BJ (cell line): ENCODE measurements at places on chromosomes 16 and 17. TPM values are rescaled to one million over a fixed set of nuclear protein-coding genes. Genes with fewer than 3 reads are reported as not detected.

DNA sequence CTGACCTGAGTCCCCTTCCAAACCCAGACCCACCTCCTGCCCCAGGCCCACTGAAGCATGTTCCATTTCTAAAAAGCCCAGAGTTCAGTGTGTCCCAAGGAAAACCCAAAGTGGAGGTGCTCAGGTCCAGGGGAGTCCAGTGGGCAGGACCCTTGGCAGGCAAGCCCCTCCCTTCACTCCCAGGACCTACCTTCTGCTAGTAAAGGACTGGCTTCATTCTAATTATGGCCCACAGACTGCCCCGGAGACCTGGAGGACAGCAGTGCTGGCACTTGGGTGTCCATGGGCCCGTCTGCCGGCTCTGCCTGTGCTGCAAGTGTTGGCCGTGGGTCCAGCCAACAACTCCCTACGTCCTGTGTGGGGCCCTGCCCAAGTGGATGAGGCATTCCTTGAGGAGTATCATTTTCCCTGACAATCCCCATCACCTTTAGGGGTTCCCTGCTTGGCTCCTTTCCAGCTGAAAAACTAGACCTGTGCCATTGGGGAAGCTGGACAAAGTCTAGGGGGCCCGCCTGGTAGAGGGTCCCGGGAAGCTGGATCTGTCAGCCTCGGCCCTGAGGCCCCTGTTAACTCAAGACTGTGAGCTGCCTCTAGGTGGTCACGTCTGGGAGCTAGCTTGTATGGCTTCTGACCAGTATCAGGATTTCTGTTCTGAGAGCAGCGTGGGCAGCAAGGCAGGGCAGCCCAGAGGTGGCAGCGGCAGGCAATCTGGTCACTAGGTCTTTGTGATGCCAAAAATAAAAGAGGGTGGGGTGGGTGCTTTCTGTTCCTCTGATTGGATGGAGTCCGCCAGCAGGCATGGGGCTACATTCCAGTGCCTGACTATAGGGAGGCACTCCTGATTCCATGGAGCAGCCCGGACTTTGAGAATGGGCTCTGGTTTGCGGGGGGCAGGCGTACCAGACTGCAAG lies 8.2 kb downstream of the CBX2 start:
- no peak for DNase-seq

DNA sequence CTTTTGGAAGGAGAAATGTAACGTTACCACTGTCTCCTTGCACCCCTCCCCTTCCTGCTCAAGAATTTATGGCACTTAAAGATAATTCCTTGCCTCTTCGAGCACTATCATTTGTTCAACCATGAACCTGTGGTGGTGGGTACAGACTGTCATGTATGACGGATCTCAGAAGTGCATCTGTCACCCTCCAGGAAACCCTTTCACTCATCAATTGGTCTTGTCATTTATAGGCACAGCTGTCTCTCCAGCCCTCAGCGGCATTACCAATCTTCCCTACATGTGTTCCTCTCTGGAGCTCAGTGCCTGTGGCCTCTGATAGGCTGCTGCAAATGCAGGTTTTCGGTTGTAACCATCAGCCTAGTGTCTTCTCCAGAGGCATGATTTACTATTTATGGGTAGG lies 15.0 kb downstream of the CNTNAP4 start:
- no peak for DNase-seq

DNA sequence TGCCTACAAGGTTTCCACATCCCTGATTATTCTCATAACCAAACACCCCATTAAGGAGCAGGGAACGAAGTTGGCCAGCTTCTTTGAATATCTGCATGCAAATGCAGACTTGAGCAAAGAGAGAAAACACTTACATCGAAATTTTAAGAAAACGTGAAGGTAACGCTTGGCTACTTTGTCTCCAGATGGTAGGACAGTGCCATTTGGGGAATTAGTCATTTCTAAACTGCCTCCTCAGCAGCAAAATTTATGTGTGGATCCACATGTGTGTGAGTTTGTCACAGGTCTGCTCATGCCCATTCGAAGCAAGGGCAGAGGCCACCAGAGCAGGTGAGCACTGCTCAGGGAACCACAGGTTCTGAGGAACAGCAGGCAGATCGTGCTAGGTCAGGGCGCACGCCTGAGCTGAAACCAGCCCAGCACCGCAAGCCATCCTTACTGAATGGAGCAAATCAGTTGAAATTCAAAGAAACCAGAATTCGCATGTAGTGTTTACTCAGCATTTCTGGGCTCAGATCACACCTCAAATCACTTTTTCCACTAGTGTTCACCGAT lies 80.1 kb downstream of the SOCS1 start:
- DNase-seq, result no peak

DNA sequence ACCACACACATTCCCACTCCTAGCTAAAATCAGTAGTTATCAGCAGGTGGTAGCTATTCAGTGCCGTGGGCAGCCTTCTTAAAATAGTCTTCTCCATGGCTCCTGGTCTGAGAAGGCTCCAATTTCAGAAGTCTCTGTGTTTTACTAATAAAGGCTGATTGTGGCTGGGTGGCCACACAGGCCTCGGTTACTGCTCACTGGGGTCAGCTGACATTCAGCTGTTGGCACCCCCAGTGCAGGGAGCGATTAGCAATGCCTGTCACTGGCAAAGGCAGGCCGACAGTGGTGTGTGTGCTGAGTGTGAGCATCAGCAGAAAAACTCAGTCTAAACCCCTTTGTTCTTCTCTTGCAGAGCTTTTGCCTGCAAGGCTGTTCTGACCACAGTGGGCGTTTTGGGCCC lies 16.6 kb upstream of the DBNDD1 start:
- DNase-seq, result no peak

DNA sequence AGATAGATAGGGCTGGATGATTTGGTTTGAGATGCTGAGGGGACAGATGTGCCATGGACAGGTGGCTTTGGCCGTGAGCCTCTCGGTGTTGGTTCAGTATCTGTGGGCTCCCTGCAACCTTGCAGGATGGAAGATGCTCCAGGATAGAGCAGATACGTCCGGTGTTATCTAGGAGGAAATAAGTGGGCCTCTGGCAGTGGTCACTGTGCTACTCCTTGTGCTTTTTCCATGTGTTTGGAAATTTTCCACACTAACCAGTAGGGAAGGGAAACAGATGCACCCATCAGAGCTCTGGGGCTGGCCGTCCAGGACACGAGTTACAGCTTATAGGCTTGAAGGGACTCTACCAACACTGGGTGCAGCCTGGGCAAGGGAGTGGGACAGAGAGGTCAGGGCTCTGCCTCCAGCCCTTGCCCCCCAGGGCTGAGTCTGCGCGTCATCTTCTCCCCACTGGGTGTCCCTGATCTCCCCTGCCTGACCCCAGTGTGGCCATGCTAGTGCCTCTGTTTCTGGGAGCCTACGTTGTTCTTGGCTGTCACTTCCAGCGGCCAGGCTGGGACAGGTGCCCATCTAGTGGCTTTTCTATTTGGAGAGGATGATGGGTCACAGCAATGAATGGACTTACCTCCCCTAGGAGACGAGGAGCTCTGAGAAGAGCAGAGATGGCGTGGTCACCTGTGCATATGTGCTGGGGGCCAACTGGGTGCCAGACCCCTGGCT lies 166.9 kb downstream of the SEC14L1 start:
- no peak for DNase-seq

Gene TMIGD1
- not detected in 2 replicates for polyA plus RNA-seq

GRCh38 chr16:85204242-85205010 lies 92.2 kb upstream of the CIBAR2 start:
- peak; percentile 69 for DNase-seq

GRCh38 chr17:74851612-74852236 lies 8.0 kb downstream of the GRIN2C start:
- no peak for DNase-seq

Gene TBC1D3E
- polyA plus RNA-seq, result not detected in 2 replicates

DNA sequence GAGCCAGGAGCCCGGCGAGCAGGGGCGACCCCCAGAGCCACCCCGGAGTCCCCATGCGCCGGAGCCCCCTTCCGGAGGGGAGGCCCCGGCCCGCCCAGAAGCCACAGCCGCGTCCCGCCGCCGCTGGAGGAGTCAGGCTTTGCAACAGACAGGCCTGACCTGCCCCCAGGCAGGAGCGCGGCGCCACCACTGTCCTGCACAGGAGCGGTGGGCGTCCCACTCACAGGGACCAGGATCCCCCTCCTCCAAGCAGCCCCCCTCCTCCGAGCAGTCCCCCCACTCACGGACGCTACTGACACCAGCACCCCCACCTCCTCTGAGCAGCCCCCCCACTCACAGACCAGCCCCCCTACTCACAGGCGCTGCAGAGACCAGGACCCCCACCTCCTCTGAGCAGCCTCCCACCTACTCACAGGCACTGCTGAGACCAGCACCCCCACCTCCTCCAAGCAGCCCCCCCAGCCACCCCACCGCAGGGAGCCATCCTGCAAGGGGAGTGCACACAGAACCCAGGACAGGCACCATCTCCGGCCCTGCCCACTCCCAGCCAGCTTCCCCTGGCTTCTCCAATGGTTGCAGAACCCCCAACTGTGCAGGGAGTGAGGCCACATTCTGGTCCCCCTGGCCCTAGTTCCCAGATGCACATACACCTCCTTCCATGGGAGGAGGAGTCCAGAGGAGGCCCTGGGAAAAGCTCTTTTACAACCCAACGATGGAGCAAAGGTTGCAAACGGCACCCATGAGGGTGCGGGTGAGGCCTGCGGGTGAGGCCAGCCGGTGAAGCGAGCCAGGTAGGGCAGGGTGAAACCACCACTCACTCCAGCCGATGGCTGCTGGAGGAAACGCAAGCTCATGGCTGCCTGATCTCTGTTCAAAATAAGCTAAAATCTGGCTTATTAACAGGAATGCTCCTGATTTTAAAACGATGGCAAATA lies 69.9 kb downstream of the ABR start:
- DNase-seq, result no peak

DNA sequence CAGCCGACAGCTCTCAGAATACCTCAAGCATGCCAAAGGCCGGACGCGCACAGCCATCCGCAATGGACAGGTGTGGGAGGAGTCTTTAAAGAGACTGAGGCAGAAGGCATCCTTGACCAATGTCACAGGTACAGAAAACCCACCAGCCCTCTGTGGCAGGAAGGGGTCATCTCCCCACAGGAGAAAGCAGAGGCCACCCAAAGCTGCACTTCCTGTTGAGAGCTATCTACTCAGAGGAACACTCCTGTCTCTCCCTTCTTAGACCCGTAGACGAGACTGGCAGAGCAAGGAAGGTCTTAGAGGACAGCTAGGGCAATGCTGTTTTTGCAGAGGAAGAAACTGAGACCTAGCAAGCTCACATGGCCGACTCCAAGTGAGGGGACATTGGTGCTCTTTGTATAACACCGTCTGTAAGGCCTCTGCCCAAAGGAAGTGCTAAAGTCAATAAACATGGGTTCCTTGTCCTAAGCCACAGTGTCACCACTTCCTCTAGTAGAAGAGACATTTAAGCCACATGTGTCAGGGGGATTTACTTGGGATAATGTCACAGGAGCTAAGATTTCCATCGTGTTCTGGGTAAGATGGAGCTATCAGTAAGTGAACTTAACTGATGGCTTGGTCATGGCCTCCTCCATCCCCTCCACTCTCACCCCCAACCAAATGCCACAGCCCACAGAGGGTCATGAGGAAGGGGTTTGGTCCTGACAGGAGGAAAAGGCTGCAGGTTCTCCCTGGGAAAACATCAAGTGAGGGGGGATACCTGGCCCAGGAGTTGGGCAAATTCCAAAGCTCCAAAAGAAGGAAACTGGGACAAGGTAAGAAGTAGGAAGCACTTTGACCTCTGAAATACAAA lies 9.4 kb downstream of the LPO start:
- DNase-seq, result no peak

Gene CSH1
- not detected in 2 replicates for polyA plus RNA-seq

Gene GPR142
- polyA plus RNA-seq, result not detected in 2 replicates

GRCh38 chr16:8452941-8453340 lies 137.4 kb downstream of the TMEM114 start:
- DNase-seq, result no peak

DNA sequence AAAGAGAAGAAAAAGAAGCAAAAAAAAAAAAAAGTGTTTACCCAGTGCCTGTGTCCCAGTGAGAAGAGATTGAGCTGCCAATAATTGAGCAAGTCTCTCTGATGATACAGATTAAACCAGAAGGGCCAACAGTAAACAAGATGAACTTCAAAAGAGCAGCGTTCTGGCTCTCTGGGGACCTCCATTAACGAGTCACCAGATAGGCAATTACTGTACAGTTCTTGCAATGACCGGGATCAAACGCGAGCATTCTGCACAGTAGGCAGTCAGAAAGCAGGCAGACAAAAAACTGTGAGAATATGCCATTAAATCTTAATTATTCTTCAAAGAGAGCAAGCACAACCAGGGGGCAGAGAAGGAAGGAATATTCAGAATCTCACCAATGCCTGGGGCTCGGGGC lies 626.1 kb downstream of the TMEM114 start:
- no peak for DNase-seq

Gene THUMPD1
- polyA plus RNA-seq, result 12.5 and 17.4 TPM in 2 replicates

DNA sequence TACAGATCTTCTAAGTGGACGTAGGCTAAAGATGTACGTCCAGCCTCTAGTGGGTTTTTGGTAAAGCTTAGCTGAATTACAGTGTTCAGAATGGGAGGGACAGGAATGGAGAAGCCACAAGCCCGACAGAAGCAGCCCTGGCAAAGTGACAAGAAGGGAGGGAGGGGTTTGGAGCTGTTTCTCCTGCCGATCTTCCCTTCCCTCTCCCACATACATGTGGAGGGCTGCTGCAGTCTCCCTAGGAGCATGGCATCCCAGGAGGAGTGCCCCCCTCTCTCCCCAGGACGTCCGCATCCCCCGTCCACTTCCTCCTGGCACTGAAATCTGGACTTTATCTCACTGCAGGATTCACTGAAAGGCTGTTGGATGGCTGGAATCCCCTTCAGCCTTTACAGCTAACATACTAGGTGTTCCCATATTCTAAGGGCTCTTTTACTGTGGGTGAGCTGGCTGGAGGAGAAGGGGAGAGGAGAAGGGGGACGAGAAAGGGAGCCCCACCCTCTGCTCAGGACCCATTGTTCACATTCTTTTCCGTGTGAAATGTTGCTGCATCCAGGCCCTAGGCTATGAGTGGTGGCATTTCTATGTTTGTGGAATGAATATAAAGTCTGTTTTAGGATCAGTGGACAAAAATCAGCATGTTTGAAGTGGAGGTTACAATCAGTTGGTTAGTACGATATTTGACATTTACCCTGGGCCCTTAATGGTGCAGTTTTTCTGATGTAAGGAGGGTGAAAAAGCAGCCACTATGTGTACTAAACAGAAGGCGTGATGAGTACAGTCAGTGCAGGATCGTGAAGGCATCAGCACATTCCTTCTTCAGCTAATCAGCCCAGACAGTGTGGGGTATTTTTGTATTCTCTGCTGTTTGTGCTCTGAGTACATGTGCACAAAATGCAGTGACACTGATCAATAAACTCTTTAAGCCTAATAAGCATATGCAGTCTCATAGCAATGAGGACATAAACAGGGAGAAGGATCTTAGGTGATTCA lies 94.6 kb downstream of the SPECC1 start:
- DNase-seq, result no peak

DNA sequence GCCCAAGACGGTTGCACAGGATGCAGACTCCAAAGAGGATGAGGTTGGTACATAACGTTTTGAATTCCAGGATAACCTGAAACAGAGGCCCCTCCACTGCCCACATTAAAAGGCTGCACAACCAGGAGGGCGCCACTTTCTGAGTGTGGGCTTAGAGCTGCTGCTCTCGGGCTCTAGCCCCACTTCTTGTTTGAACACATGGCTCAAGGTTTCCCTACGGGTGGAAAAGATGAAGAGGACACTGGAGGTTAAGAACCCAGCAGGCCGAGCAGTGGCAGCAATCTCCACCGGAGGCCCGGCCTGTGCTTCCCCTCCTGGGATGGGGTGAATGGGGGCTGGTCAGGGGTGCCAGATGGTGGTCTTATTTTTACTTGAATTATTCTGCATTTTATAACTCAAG lies 8.0 kb upstream of the TRAP1 start:
- DNase-seq, result no peak

GRCh38 chr16:75679366-75679765 lies 2.6 kb upstream of the CPHXL2 start:
- DNase-seq, result no peak

Gene TNFRSF17
- not detected in 2 replicates for polyA plus RNA-seq

Gene REXO5
- polyA plus RNA-seq, result 2.2 and 3.2 TPM in 2 replicates
